ENCODE measurements at places on chromosomes 12 and 14. TPM values are rescaled to one million over a fixed set of nuclear protein-coding genes. Genes with fewer than 3 reads are reported as not detected.

- H3K27me3 ChIP-seq = no peaks in the 10 kb centered on the region
- peaks cover 31% of the 10 kb centered on the region for H3K4me1 ChIP-seq
- no peak overlapping the region for H3K4me3 ChIP-seq
- H3K27ac ChIP-seq = no peak overlapping the region
- DNase-seq = no peak
These were observed 131.2 kb upstream of the DYRK2 start for GRCh38 chr12:67517181-67517887.

Gene PSMA3
- total RNA-seq = 320 TPM

Gene ISCU
- total RNA-seq = 85.3 TPM

DNA sequence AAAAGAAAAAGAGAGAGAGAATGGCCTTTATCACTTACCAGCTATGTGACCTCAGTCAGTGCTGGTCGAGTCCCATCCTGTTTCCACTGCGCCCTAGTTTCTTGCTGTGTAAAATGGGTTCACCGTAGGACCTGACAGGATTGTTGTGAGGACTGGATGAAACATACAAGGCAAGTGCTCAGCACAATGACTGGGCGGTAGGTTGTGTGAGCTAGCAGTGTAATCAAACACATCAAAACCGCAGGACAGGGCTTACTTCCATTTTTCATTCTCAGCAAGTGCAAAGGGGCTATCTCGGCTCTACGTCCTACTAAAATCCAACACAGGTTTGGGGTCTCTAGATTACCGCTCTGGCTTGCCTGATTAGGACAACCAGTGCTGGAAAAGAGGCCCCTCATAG lies 36.4 kb upstream of the ATXN2 start:
- H3K27me3 ChIP-seq = no peaks in the 10 kb centered on the region
- no peak for DNase-seq
- H3K36me3 ChIP-seq = no peaks in the 10 kb centered on the region
- H3K4me1 ChIP-seq = no peaks in the 10 kb centered on the region
- H3K4me3 ChIP-seq = no peak overlapping the region

GRCh38 chr14:39369029-39369428 lies 63.2 kb downstream of the FBXO33 start:
- H3K36me3 ChIP-seq = peaks cover 31% of the 10 kb centered on the region
- no peak for DNase-seq
- no peaks in the 10 kb centered on the region for H3K27me3 ChIP-seq

DNA sequence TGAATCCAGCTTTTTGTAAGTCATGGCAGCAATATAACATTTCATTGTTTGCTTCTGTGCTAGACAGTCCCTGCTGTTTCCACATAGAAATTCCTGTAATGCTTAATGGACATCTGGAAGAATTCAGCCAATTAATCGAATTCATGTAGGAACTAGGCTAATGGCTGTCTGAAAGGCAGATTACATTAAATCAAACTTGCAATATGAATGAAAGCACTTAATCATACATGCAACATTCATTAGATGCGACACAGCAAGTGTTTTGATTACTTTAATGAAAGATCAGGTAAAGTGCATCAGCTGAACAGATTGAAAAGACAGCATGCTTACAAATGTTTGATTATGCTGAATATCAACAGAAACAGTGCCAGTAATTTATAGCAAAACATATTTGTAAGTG lies 24.1 kb upstream of the INSM2 start:
- H3K4me3 ChIP-seq = no peak overlapping the region
- no peaks in the 10 kb centered on the region for H3K36me3 ChIP-seq
- H3K4me1 ChIP-seq = no peaks in the 10 kb centered on the region
- no peak for DNase-seq
- no peak overlapping the region for H3K27ac ChIP-seq

Gene OTOGL
- total RNA-seq = not detected

DNA sequence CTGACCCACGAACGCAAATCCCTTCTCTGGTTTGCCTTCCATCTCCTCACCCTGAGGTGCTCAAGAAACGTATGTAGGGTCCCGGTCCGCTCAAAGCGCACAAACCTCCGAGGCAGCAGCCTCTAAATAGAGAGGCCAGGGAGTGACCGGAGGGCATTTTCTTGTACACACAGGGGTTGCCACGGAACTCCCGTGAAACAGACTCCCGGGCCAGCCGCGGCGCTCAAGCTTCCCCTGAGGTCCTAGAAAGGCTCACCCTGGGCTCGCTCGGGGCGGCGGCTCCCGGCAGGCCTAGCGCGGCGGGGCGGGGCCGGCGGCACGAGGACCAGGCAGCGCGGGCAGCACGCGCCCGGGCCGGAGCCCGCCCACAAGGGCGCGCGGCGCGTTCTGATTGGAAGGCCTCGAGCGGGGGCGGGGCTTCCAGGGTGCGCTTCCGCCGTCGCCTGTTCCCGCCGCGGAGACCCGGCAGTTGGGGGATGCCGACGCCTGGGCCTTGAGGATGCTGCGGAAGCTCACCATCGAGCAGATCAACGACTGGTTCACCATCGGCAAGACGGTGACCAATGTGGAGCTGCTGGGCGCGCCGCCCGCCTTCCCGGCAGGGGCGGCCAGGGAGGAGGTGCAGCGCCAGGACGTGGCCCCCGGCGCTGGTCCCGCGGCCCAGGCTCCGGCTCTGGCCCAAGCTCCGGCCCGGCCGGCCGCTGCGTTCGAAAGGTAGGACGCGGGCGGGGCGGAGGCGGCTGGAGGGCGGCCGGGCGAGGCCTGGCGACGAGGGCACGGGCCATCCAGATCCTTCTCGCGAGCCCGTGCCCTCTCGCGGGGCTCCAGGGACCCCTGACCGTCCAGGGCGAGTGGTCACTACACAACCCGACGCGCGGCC lies at the start of gene TDRD9:
TDRD9 (plus strand) TSS at position 446 of the 880 bp plus-strand sequence; CDS start at position 500, 54 bp downstream.
- H3K4me3 ChIP-seq = no peak within 1 kb of the TSS
- H3K27ac ChIP-seq = no peak within 1 kb of the TSS
- H3K4me1 ChIP-seq = peaks cover 20% of the 10 kb centered on the region
- DNase-seq = no peak

DNA sequence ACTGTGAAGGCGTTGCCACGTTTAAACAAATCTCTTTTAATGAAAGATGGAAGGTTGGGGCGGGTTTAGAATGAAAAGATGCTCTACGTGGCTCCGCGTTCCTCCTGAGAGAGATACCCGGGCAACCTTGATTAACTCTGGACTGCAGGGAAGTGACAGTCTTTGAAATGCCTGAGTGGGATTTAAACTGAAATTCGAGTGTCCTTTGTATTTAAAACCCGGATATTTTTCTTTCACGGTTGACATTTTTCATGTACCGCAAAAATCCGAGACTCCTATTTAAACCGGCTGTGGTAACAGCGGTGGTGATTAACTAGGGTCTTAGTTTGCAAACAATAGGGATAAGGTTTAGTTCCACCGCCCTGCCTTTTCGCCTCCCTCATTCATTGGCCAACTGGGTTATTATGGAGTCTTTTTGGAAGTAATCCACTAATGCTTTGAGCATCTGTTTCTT lies 707 bp downstream of the G2E3 start:
- no peaks in the 10 kb centered on the region for H3K27me3 ChIP-seq
- peaks cover 23% of the 10 kb centered on the region for H3K4me1 ChIP-seq
- peaks cover 10% of the 10 kb centered on the region for H3K36me3 ChIP-seq
- H3K27ac ChIP-seq = peak overlapping the region; percentile 95
- peak overlapping the region; percentile 96 for H3K4me3 ChIP-seq

Gene PTPRR
- total RNA-seq = not detected

Gene ALDH2
- total RNA-seq = not detected

Gene KRT73
- 0.52 TPM for total RNA-seq

DNA sequence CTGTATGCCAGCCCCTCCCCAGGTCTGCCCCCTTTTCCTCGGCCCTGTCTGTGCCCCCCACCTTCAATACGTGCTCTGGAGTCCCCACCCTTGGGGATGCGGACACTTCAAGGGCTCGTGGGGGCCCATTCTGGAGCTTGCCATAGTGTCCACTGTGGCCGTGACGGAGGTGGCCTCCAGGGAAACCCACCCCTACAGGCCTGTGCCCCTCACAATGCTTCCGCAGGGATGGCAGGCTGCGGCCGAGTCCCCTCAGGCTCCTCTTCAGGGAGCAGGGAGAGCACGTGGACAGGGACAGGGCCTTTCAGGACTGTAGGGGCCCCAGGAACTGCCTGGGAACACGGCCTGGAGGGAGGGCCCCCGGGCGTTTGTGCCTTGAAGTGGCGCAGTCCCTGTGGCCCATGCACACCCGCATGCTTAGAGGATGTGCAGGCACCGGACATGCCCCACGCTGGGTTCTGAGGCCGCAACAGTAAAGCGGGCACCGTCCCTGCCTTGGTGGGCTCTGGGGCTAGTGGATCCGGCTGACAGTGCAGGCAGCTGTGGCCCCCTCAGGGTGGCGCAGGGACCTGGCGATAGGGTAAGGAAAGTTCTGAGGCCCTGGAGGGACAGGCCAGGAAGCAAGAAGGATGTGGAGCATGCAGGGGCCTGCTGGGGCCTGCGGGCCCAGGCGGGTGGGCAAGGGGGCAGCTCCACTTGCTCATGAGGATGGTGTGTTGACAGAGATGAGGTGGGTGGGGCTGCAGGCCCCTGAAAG lies 209.0 kb upstream of the RTL1 start:
- H3K4me1 ChIP-seq = no peaks in the 10 kb centered on the region
- no peak for DNase-seq
- H3K4me3 ChIP-seq = no peak overlapping the region
- no peak overlapping the region for H3K27ac ChIP-seq
- H3K36me3 ChIP-seq = no peaks in the 10 kb centered on the region

DNA sequence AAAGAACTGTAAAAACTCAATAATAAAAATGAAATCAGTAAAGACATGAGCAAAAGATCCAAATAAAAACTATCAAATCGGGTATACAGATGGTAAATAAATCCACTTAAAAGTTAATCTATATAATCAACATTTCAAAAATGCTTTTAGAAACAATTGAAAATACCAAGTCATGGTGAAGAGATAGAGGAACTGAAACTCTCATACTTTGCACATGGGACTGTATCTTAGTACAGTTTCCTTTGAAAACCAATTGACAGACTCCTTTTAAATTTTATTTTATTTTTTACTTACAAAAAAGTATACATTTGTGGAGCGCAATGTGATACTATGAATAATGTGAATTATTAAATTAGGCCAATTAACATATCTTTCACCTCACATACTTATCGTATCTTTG lies 98.6 kb upstream of the FAR2 start:
- peaks cover 5% of the 10 kb centered on the region for H3K27me3 ChIP-seq
- no peaks in the 10 kb centered on the region for H3K4me1 ChIP-seq
- no peak overlapping the region for H3K4me3 ChIP-seq

DNA sequence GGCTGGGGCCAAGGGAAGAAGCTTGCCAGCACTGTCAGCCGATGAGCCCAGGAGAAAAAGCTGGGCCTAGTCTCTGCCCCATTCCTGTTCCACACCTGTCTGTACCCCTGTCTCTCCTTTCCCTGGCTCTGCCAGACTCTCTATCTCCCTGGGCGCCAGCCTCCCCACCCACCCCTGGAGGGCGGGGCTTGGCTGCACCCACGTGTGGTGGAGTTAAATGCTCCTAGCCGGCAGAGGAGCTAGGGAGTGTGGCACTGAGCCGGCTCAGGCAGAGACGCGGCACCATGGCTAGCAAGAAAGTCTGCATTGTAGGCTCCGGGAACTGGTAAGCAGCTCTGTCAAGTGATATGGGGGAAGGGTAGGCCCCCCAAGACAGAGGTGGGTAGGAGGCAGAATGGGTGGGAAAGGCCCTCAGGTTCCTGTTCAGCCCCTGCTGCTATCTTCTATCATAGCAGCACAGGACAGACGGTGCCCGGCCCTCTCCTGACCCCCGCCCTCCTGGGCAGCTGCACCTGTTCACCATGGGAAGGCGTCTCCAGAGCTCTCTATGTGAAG lies at the start of gene GPD1:
GPD1 (plus strand) TSS at position 242 of the 555 bp plus-strand sequence; CDS start at position 285, 43 bp downstream.
- no peak for DNase-seq
- no peak within 1 kb of the TSS for H3K4me3 ChIP-seq
- H3K27ac ChIP-seq = no peak within 1 kb of the TSS
- H3K36me3 ChIP-seq = peaks cover 9% of the 10 kb centered on the region
- no peaks in the 10 kb centered on the region for H3K27me3 ChIP-seq
- H3K4me1 ChIP-seq = no peaks in the 10 kb centered on the region

DNA sequence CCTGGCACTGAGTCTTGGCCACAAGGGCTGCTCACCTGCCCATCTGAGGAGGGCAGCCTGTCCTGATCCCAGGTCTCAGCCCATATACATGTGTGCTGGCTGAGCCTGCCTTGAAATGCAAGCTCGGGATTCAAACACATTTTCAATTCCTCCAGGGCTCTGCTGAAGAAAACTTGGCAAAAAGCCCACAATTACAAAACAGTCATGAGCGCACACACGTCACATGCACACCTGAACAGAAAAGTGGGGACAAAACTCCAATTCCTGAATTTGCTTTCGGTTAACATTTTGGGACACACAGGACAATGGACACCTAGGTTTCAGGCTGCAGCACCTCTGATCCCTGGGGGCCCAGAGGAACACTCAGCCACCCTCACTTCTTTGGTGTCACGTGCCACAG lies 113.9 kb downstream of the RBM19 start:
- no peak overlapping the region for H3K27ac ChIP-seq
- H3K4me1 ChIP-seq = no peaks in the 10 kb centered on the region
- no peaks in the 10 kb centered on the region for H3K36me3 ChIP-seq

Gene KRT6A
- total RNA-seq = not detected

Gene DEPDC4
- 0.88 TPM for total RNA-seq

- no peaks in the 10 kb centered on the region for H3K36me3 ChIP-seq
- peaks cover 7% of the 10 kb centered on the region for H3K4me1 ChIP-seq
- no peak overlapping the region for H3K4me3 ChIP-seq
These were observed 75.3 kb upstream of the CEP83 start for GRCh38 chr12:94534774-94535509.

GRCh38 chr14:78319406-78319805 lies 149.2 kb downstream of the NRXN3 start:
- no peaks in the 10 kb centered on the region for H3K36me3 ChIP-seq
- H3K4me1 ChIP-seq = peaks cover 3% of the 10 kb centered on the region
- no peak overlapping the region for H3K4me3 ChIP-seq
- DNase-seq = no peak
- H3K27me3 ChIP-seq = peaks cover 13% of the 10 kb centered on the region
- no peak overlapping the region for H3K27ac ChIP-seq

Gene NDUFA12
- 161 TPM for total RNA-seq

GRCh38 chr12:51475543-51475942 lies 50.9 kb downstream of the SLC4A8 start:
- no peaks in the 10 kb centered on the region for H3K36me3 ChIP-seq
- no peak for DNase-seq
- H3K27me3 ChIP-seq = no peaks in the 10 kb centered on the region
- H3K4me3 ChIP-seq = no peak overlapping the region

GRCh38 chr14:68807148-68807600 lies 14.3 kb upstream of the ZFP36L1 start:
- peaks cover 2% of the 10 kb centered on the region for H3K4me1 ChIP-seq
- no peaks in the 10 kb centered on the region for H3K27me3 ChIP-seq
- DNase-seq = no peak
- H3K4me3 ChIP-seq = no peak overlapping the region
- peaks cover 3% of the 10 kb centered on the region for H3K36me3 ChIP-seq
- no peak overlapping the region for H3K27ac ChIP-seq

DNA sequence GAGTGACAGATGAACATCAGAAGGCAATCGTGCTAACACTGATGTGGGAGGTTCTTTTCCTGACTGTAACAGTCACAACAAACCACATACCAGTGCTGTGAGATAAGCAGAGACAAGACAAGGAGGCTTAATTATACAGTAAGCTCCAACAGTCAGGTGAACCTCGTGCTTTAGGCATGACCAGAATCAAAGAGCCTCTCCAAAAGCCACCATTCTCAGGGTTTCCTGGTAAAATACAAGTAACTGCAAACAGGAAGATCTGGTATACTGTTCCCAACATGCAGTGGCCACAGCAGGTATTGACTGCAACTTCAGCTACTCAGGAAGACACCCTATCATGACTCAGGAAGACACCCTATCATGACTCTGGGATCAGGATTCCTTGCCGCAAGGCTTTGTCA lies 47.3 kb upstream of the GTF2A1 start:
- no peak for DNase-seq
- H3K4me1 ChIP-seq = no peaks in the 10 kb centered on the region
- no peak overlapping the region for H3K27ac ChIP-seq
- peaks cover 41% of the 10 kb centered on the region for H3K27me3 ChIP-seq
- H3K4me3 ChIP-seq = no peak overlapping the region
- H3K36me3 ChIP-seq = no peaks in the 10 kb centered on the region
